ENCODE measurements at places on chromosomes 6 and 20.

- no peak for DNase-seq
Observed at GRCh38 chr6:56245903-56246351, 1.5 kb downstream of the COL21A1 start.

DNA sequence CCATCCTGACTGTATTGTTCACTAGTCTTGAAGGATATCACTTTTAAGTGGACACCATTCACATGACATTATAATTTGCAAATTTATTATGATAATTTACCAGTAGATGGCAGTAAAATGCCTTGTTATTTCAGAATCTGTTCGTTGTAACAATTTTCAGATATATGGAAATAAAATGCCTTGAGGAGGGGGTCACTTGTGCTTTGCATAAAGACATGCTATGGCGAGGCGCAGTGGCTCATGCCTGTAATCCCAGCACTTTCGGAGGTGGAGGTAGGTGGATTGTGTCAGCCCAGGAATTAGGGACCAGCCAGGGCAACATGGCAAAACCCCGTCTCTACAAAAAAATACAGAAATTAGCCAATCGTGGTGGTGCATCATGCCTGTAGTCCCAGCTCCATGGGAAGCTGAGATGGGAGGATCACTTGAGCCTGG lies 9.0 kb upstream of the NCOA6 start:
- no peak for DNase-seq

GRCh38 chr6:90533615-90534336 lies 53.1 kb downstream of the MAP3K7 start:
- DNase-seq, result no peak

GRCh38 chr20:60057866-60058807 lies 99.9 kb downstream of the CDH26 start:
- peak; percentile 24 for DNase-seq

GRCh38 chr6:112232845-112233256 lies 21.5 kb downstream of the LAMA4 start:
- no peak for DNase-seq

- no peak for DNase-seq
Observed at GRCh38 chr20:13870170-13870748, 85.4 kb downstream of the NDUFAF5 start.

- peak; percentile 10 for DNase-seq
Observed at GRCh38 chr6:1792989-1793388, 183.3 kb downstream of the FOXC1 start.

DNA sequence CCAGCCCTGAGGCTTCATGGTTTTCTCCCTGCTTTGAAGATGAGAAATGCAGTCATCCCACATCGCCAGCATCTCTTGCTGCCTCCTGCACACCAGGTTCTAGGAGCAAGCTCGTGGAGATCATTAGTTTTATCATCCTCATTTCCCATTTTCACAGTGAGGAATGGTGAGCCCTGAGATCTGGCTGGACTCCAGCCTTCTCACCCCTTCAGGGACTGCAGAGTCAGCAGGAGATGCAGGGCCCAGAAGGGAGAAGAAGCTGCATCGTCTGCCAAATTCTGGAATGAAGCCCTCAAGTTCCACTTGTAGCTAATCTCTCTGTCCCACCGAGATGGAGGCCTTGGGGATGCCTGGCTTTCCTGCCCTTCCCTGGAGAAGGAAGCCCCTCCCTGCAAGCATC lies 216.8 kb downstream of the TAF4 start:
- no peak for DNase-seq

DNA sequence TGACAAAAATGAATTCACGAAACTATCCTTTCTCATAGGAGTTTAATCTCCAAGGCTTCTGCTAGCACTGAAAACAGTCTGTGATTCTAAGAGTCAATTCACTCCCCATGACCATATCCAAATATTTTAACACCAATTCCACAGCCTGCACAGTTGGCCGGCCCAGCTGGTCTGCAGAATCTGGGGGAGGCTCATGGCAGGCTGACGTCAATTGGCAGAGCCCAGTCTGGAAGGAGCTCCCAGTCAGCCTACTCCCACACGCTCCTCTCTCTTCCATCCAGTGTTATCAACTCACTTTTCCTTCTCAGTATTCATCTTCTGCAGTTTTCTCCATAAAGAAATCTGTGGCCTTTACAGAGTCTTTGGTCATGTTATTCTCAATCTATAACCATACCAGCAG lies 111.0 kb downstream of the TBXT start:
- DNase-seq, result no peak

DNA sequence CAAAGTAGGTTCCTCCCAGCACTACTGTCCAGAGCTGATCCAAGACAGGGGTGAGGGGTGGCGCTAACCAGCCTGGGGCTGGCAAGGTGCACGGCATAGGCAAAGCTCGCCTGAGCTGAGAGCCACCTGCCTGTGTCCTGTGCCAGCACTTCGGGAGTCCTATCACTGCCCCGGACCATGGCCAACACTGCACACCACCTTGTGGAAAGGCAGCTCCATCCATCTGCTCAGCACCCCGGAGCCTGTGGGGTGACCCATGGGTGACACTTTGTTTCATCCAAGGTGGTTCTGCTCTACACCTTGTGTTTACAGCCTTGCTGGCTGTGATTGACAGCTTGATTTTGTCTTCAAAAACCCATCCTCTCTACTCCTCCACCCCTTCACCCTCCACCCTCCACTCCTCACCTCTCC lies 32.9 kb upstream of the GATA5 start:
- no peak for DNase-seq

DNA sequence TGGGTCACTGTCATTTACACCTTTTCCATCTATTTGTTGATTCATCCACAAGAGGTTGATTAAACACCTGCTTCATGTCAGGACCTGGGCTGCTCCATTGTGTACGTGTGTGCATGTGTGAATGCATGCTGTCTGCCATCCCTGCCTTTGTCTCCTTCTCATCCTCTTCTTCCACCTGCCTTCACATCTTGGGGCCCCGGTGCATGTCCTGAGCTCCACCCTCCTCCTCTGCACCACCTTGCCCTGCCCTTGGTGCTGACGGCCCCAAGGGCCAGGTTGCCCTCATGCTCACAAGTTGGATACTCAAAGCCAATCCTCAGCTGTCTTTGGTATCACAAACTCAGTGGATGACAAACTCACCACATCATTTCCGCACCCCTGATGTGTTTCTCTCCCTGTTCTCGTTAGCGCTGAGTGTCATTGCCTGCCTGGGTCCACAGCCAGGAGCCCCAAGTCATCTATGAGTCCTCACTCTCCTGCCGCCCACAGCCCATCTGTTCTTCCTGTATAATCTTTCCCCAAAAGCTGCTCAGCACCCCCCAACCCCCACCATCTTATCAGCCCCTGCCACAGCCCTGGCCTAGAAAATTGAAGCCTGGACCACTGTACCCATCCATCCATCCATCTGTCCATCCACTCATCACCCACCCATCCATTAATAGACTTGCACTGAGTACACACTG lies 85.0 kb downstream of the SRC start:
- no peak for DNase-seq

- DNase-seq, result no peak
Observed at GRCh38 chr6:32664827-32665362, 1.6 kb downstream of the HLA-DQB1 start.
